Aorta (tissue), 5 donors: ENCODE measurements at places on chromosomes 4 and X. TPM values are rescaled to one million over a fixed set of nuclear protein-coding genes. Genes with fewer than 3 reads are reported as not detected.
A peak's percentile ranks its signal among the peaks of the same experiment; 100 is the strongest.

Gene ABLIM2
- 20.2 TPM for total RNA-seq

Gene CYTL1
- 4.3 TPM for total RNA-seq

Gene BGN
- 1,297 TPM for total RNA-seq

Gene TAF7L
- not detected for total RNA-seq

Gene TSR2
- total RNA-seq, result 39.5 TPM

Gene MAML3
- total RNA-seq, result 8.3 TPM

- H3K4me3 ChIP-seq, result no peak overlapping the region
- no peaks in the 10 kb centered on the region for H3K36me3 ChIP-seq
- no peak overlapping the region for H3K27ac ChIP-seq
Measured at GRCh38 chr4:26619784-26620183, 35.9 kb downstream of the TBC1D19 start.

DNA sequence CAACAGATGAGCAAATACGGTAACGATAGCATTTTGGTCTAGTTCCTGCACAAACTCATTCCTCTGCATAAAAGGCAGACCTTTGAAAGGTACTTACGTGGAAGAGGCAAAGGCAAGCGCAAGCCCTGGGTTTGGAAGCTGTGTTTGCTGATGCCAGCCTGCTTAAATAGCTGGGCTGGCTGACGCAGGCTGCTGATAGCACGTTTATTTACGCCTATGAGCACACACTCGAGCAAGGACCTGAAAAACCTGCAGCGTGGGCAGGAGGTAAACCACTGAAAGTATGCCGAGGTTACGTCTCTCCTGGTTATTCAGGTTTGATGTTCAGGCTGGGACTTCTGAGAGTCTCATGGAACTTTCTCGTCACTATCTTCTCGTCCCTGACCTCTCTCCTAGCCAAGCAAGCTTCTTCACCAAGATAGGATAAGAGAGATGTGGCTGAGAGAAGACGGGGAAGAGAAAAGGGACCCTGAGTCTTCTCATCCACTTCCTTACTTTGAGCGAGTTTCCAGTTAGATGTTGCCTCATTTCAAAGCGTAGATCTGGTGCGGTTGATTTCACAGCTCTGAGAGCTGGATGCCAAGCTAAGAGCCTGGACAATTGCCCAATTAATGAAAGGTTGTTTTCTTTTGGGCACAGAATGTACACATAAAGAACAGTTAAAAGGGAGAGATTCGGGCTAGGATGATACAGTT, at the start of gene HOPX:
Gene HOPX (minus strand): TSS at position 139 of the 695 bp plus-strand sequence. CDS start 23,480 bp downstream, outside the sequence.
- no peaks in the 10 kb centered on the region for H3K27me3 ChIP-seq
- DNase-seq, result no peak
- H3K4me3 ChIP-seq, result no peak within 1 kb of the TSS
- H3K36me3 ChIP-seq, result no peaks in the 10 kb centered on the region
- no peak within 1 kb of the TSS for H3K27ac ChIP-seq

DNA sequence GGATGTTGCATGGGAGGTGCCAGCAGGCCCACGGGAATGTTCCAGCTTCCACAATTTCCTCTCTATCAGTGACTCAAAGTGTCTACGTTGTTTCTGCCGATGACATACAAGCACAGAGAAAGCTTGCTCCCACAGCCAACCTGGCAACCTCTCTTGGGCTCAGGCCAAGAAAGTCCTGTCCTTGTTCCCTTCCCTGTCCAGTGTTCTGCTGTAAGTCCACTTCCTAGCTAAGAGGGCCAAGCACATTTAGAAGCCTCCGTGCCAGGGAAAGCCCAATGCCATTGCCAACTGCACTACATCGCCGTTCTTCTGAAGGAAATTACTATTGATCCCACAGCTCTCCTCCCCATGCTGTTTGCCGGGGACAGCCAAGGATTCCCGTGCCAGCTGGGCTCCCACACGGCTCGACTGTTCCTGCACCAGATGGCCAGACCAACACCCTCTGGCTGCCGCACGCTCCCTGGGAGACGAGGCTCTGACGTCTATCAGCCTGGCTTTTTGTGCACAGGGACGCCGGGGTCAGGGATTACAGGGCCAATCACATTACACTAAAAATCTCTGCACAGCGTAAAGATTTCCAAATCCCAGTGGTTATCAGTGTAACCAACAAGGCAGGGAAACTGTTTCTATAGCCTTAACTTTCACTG, 284.0 kb downstream of the BCOR start:
- H3K4me1 ChIP-seq, result no peaks in the 10 kb centered on the region
- H3K4me3 ChIP-seq, result no peak overlapping the region
- peak overlapping the region; percentile 42 for H3K27ac ChIP-seq
- H3K36me3 ChIP-seq, result no peaks in the 10 kb centered on the region

DNA sequence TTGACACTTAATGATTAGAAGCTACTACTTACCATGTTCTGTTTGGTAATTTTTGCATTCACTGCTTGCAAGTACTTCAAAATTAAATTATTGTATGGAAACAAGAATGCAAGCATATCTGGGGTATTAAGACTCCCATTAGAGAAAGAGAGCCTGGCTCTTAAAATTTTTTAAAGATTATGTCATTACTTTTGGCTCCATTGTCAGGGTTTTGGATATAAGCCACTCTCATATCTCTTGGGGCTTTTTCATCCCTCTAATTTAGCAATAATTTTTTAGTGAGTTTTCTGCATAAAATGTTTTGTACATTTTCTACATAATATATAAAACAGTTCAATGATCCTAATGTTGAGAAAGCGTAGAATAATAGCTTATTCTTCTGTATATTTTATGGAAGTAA, 49.4 kb downstream of the SLC9A6 start:
- H3K27me3 ChIP-seq, result no peaks in the 10 kb centered on the region
- H3K4me1 ChIP-seq, result no peaks in the 10 kb centered on the region
- H3K36me3 ChIP-seq, result no peaks in the 10 kb centered on the region
- DNase-seq, result no peak

GRCh38 chr4:121339307-121339706, 41.5 kb downstream of the QRFPR start:
- no peaks in the 10 kb centered on the region for H3K36me3 ChIP-seq
- H3K27me3 ChIP-seq, result no peaks in the 10 kb centered on the region

DNA sequence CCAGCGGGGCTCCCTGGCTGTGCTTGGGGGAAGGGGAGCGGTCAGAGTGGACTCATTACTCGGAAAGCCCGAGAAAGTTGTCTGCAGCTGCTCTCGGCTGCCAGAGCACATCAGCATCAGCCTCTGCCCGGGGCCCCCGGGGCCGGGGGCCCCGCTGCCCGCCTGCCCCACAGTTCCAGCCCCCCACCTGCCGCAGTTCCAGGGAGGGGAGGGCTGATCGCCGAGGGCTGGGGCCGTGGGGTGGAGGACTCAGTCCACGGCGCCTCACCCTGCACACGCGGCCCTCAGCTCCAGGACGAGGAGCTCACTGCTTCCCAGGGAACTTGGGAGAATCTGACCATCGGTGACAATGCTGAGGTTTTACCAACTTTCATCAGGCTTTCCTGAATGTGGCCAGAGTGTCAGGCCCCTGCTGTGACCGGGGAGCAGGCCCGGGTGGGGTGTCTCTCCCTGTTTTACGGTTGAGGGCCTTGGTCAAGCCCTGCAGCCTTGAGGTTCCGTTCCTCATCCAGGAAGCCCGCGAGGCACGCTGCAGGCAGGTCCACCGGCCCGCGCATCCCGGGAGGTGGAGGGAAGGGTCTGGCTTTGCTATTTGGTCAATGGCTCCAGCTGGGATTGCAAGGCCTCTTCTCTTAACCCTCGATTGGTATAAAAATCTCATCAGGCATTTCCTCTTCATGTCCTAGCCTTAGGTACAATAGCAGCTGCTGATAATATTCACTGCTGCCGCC, 57.2 kb downstream of the CPZ start:
- no peak overlapping the region for H3K27ac ChIP-seq
- no peaks in the 10 kb centered on the region for H3K4me1 ChIP-seq
- no peaks in the 10 kb centered on the region for H3K36me3 ChIP-seq

DNA sequence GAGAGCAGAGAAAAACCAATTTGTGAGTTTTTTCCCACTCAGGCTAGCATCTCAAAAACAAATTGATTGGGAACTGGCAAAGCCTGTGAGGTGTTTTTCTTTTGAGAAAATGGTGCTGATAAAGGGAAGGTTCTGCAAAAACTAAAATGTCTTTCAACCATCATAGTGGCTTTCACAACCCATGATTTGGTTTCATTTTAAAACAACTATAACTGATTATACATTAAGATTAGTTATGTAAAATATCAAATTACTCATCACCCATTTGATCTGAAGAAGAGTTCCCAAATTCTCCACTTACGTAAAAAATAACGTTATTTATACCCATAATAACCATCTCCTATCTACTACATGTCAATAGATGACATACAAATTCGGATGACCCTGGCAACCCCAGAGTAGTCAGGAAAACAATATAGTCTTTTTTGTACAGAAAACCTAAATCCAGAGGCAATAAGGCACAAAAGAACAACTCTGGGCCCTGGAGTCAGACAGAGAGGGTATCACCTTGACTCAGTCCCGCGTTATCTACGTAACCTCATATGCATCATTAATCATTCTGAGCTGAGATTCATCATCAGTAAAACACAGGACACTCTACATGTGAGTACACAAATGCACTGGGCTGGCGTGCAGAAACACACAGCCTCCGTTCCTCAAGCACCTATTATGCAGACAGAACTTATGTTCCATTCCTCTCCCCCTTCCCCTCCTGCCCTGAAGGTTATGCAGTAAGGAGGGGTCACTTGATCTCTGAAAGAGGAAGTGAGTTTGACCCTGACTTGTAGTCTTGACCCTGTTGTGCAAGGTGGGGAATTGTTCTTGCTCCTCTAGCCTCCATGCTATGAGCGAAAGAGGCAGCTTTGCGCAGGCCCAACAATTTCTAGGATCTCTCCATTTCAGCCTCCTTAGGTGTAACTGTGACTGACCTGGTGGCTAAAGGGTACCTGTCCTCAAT, 82.2 kb downstream of the SLC9A7 start:
- no peaks in the 10 kb centered on the region for H3K4me1 ChIP-seq
- H3K27me3 ChIP-seq, result no peaks in the 10 kb centered on the region
- H3K36me3 ChIP-seq, result no peaks in the 10 kb centered on the region

- peak overlapping the region; percentile 20 for H3K4me3 ChIP-seq
- H3K4me1 ChIP-seq, result peaks cover 5% of the 10 kb centered on the region
- DNase-seq, result no peak
- H3K27me3 ChIP-seq, result no peaks in the 10 kb centered on the region
- no peak overlapping the region for H3K27ac ChIP-seq
- no peaks in the 10 kb centered on the region for H3K36me3 ChIP-seq
Measured at GRCh38 chr4:94934201-94934600, 176.4 kb downstream of the BMPR1B start.

DNA sequence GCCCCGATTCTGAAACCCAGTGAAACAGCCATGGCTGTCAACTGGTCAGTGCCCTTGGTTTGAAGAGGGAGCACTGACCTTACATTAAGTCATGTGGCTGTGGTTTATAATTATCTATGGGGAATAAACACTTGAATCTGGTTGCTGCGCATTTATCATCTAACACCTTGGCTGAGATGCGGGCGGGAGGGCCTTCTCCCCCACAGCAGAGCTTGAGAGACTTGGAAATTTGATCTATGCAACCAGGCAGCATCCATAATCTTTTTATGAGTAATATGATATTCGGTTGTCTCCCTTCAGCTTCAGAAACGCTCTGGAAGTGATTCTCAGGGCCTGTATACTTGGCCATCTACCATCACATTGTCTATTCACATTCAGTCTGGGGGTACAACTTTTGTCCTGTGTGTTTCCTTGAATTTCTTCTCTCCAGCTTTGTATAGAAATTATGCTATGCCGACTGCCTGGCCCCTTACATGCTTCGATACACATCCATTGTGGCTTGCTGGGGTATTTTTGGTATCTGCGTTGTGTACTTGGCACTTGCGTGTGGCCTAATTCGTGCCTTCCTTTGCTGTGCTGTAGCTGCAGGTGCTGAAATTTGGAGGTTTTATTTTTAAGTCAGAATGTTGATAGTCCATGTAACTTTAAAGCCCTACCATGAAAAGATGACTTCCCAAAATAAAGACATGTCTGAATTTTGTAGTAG, 321.6 kb downstream of the ARHGAP10 start:
- H3K36me3 ChIP-seq, result peaks cover 3% of the 10 kb centered on the region
- DNase-seq, result no peak
- no peak overlapping the region for H3K27ac ChIP-seq
- no peaks in the 10 kb centered on the region for H3K27me3 ChIP-seq

DNA sequence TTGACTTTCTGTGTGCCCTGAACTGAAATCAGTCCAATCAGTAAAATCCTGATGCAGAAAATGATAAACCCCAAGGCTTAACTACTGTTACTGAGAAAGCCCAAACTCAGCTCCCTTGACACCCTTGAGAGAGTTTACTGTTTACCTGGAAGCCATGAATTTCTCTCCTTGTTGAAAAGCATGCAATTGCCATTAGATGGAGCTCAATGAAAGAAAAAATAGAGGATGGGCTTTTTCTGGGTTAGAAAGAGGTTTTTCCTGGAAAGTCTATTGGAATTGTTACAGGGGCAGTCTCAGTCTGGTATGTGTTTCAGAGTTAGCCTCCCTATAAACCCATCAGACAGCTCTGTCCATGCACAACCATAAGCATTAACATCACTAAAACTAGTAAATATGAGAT, 66.4 kb upstream of the C4orf54 start:
- no peak overlapping the region for H3K27ac ChIP-seq
- H3K27me3 ChIP-seq, result no peaks in the 10 kb centered on the region
- H3K4me1 ChIP-seq, result peaks cover 4% of the 10 kb centered on the region

- no peaks in the 10 kb centered on the region for H3K4me1 ChIP-seq
- H3K27ac ChIP-seq, result no peak overlapping the region
- DNase-seq, result no peak
- no peak overlapping the region for H3K4me3 ChIP-seq
- H3K27me3 ChIP-seq, result no peaks in the 10 kb centered on the region
Measured at GRCh38 chrX:50188859-50189600, 11.8 kb downstream of the AKAP4 start.

DNA sequence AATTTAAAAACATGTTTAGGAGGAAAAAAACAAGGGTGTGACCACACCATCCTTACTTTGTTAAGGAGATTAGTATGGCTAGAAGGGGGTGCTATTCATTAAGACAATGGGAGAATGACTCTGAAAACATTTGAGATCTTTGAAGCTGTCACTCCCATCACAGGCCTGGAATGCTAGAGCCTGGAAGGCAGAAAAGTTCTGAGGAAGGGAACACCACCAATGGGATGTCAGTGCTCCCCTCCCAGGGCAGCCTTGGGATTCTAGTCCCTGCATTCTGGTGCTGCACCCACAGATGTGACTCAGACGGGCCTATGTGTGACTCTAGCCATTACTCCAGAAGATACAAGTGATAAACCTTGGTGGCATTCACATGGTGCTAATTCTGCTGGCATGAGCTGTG, 162.2 kb upstream of the ANXA10 start:
- no peak for DNase-seq
- no peak overlapping the region for H3K4me3 ChIP-seq
- no peaks in the 10 kb centered on the region for H3K27me3 ChIP-seq

GRCh38 chrX:121579016-121579760, 531.8 kb downstream of the GLUD2 start:
- no peak overlapping the region for H3K27ac ChIP-seq
- no peaks in the 10 kb centered on the region for H3K27me3 ChIP-seq
- no peak for DNase-seq

DNA sequence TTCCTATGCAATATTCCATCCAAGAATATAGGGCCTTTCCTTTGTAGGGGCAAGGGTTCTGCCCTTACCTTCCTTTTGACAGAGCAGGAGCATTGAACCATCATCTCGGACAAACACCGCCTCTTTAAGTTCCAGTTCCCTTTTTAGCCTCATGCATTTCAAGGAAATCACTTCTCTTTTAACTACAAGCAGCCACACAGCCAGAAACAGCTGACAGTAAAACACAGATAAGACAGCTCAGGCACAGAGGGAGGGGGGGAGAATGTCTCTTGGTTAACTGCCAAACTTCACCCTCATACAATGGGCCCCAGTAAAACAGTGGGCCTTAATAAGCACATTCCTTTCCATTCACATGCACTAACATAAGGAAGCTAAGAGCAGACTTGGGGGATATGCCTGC, 648.3 kb downstream of the GABRG1 start:
- H3K27me3 ChIP-seq, result no peaks in the 10 kb centered on the region
- H3K27ac ChIP-seq, result no peak overlapping the region
- H3K4me1 ChIP-seq, result no peaks in the 10 kb centered on the region
